ENCODE measurements at places on chromosomes 12 and 14. TPM values are rescaled to one million over a fixed set of nuclear protein-coding genes. Genes with fewer than 3 reads are reported as not detected.

GRCh38 chr12:124677552-124678356 lies 110.3 kb upstream of the NCOR2 start:
- DNase-seq = no peak

DNA sequence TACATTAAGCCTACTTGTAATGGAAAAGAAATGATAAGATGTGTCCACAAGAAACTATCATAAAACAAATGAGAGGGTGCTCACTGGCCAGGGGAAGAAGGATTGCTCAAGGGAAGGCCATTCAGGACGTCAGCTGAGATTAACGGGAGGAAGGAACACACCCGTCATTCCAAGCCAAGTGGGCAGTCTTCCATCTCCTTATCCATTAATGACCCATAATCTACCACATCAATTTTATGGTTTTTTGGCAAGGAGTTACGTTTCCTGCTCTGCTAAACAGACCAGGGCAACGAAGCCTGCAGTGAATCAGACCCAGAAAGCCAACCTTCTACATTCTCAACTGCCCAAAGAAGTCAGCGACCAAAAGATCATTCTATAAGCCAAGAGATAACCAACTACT lies 25.1 kb downstream of the PRKAB1 start:
- no peak for DNase-seq

DNA sequence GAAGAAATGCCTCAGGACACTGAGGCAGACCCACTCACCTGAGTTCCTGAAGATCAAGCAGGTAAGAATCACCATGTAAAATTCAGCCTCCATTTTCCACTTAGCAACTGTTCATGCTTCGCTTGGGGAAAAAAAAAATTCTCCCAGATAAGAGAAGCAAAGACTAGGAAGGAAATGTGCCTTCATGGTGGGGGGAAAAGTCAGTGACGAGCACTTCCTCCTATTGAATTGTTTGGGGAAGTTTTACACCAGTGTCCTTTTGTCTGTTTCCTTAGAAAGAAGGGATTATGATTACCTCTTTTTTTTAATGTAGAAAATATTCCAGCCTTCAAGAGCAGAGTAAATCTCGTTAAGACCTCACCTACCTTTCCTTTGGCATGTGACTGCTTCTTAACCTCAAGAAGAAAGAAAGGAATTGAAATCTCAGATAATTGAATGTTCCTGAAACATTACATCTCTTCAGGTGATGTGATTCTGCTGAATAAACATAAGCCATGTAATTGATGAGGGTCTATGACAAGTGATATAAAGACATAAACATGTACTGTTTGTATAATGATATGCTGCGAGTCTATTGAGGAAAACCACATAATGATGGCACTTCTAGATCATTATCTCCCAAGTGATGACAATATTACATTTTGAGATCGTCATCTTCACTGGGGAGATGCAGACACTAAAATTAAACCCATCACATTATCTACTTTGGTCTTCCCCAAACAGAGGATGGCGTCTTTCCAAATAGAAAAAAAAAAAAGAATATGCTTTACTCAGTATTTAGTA lies at the start of gene PTPRB:
TSS of gene PTPRB (minus strand) at position 127 of the 783 bp plus-strand sequence. CDS start at position 93, 34 bp downstream.
- no peak for DNase-seq

DNA sequence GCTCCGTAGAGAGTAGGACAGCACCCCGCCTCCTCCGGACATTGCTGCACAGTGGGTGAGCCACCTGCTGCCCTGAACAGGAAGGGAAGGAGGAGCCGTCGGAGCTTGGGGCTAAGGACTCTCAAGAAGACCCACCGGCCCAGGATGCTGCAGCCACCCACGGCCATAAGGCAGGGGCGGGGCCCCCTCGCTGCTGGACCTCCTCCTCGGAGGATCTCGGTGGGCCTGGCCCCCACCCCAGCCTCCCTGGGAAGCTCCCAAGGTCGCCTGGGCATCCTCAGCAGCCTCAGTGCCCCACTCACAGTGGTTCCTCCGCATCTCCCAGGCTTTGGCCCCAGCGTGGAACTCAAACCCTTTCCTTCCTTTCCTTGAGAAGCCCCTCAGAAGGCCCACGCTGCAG lies 68.6 kb upstream of the DIO3 start:
- no peak for DNase-seq

TAS2R14 gene
- total RNA-seq = 3.2 TPM
